ENCODE measurements at places on chromosomes 3 and 15.

DNA sequence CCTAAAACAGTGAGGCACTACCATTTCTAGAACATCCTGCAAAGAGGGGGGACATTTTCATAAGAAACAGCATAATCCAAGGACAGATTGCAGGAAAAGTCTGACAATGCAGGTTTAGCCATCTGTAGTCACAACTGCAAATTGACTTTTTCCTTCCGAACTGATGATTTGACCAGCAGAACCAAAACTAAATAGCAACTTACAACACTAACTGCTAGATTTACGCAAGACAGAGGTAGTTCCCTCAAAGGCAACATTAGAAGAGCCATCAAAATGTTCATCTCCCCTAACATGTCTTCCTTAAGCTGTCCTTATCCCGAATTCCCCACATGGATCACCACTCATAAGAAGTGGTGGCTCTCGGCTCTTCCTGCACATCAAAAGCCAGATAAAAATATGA lies 129.6 kb downstream of the GADL1 start:
- no peak for DNase-seq

GRCh38 chr3:131901686-131902085 lies 133.1 kb downstream of the CPNE4 start:
- DNase-seq = no peak

DNA sequence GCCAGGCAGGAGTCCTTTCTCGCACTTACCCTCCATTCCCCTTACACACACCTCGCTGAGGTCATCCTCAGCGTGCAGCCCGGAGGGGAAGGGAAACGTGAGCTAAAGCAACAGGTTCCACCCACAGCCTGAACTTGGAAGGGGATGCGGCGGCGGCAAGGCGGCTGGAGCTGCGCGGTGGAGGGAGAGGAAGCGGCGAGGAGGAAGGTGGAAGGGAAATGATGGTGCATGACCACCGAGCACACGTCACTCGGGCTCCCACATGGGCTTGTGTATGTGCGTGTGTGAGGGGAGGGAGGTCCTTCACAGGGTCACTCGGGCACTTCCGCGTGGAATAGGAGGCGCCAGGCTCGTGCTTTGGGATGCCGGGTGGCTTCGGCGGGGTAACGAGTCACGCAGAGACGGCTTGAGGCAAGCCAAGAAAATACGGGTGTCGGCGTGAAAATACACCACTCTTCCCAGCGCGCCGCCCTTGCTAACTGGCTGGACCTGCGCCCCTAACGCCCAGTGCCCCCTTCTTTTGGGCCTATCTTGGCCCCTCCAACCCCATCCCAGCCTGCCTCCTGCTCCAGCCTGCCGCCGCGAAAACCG lies 225.5 kb upstream of the IL12A start:
- DNase-seq = peak; percentile 96

- DNase-seq = no peak
Measured at GRCh38 chr3:25293736-25294135, 134.3 kb upstream of the RARB start.

- DNase-seq = no peak
Measured at GRCh38 chr3:115165701-115166100, 18.6 kb upstream of the ZBTB20 start.

GRCh38 chr15:99982662-99983061 lies 249.4 kb upstream of the LYSMD4 start:
- DNase-seq = no peak

GRCh38 chr3:36060950-36061349 lies 319.4 kb upstream of the STAC start:
- DNase-seq = no peak

DNA sequence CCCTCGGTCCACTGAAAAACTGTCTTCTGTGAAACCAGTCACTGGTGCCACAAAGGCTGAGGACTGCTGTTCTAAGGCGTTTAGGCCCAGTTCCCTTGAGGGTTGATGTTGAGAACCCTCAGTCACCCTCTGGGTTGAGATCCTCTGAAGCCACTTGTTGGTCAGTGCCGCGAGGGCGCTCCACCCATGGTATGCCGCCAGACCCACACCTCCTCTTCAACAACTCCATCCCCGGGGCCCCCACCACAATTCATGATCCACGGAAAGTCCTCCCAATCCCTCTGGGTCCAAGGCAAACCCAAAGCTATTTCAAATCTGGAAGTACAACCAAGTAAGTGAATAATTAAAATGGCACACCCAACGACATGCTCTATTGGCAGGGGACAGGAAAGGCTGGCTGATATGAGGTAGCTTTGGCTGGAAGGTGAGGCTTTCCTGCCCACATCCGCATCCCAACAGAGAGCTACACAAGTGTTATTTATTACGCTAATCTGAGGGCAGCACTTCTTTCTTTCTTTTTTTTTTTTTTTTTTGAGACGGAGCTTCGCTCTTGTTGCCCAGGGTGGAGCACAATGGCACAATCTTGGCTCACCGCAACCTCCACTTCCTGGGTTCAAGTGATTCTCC lies 58.1 kb downstream of the XXYLT1 start:
- DNase-seq = no peak

GRCh38 chr3:42552830-42553229 lies 28.9 kb downstream of the SEC22C start:
- DNase-seq = no peak

DNA sequence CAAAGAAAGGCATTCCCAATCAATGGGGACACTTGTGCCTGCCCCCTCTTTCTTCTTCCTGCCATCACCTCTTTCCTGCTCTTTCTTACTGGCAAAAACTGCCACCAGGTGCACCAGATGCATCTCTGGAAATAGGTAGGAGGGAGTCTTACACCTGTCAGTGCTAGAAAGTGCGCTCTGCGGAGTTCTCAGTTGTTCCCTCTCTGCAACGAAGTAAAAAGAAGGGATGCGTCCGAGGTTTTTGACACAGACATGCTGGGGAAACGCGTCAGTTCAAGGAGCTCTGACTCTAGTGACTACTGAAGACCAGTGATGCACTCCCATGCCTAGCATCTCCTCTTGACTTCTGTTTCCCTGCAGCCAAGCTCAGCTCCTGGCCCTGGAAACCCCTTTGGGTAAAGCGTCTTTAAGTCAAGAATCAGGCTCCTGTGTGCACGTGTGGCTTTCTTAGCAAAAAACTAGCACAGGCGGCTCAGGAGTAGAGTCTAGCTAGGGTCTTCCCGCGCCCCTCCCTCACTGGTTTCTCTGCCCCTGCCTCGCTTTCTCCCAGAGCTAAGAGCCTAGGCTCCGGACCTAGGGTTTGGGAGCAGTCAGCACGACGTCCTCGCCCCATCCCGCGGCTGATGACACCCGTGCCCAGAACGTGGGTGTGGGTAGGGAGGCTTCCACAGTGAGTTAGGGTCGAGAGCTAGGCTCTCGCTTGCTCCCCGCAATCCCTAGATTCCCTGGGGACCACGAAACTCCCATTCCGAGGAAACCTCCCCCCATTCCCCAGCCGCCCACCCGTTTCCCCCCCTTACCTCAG lies 564 bp upstream of the GRM7 start:
- DNase-seq = no peak

DNA sequence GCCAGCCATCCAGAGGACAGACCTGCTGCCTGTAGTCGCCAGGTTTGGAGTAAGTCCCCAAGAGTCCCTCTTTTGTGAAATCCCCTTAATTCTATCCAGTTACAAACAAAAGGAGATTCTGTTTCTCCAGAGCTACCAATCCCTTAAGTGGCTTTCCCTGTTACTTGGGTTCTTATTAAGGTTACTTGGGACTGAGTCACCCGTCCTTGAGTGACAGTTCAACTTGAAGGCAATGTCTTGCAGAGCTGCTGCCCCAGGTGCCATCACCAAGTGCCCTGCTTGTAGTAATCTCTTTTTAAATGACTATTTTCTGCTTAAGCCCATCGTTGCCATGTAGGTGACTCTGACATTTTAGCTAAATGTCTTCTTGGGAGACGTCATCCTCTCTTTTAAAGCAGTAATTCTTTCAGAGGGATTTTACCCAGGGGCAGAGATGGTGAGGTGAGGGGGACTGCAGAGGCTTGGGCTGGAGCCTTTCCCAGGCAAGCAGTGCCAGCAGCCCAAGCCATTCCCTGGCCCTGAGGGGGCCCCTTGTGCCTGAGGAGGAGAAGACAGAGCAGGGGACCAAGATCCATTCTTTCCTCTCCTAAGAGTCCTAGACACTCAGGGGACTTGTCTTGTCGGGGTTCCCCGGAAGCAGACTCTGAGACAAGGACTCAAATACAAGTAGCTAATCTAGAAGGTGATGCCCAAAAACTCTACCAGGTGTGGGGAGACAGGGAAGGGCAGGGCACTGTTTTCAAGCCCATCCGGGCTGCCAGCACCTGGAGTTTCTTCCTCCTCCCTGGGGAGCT lies 253.7 kb downstream of the PLCL2 start:
- DNase-seq = no peak

DNA sequence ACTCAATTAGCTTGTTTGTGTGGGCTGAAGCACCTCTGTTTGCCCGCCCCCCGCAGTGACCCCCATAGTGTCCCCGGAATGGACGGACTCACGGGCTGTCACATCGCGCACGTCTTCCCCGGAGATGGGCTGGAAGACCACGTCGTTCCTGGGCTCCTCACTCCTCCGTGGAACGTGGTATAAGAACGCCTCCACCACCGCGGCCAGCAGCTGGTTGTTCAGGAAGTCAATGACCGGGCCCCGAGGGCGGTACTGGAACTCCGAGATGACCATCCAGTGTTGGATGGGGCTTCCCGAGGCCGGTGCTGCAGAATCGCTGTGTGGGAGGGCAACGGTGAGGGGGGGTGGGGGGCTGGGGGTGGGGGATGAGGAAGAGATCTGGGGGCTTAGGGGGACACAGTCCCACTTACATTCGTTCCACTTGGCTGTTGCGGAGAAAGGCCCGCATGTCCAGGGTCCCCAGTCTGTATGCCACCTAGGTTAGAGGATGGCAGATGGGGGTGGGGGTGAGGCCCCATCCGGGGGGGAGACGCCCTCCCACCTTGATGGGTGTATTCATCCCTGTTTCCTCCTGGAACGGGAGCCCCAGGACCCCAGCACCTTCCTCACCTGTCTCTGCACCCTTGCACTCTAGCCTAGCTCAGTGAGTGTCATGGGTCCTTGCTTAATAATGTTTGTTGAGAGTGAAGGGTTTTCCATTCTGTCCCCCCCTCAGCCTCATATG lies 30.2 kb downstream of the MUC20 start:
- DNase-seq = no peak

GRCh38 chr3:120763601-120764000 lies 21.1 kb downstream of the GTF2E1 start:
- no peak for DNase-seq

All from kidney capillary endothelial cell (primary cell).